ENCODE measurements at places on chromosomes 2 and 18.

DNA sequence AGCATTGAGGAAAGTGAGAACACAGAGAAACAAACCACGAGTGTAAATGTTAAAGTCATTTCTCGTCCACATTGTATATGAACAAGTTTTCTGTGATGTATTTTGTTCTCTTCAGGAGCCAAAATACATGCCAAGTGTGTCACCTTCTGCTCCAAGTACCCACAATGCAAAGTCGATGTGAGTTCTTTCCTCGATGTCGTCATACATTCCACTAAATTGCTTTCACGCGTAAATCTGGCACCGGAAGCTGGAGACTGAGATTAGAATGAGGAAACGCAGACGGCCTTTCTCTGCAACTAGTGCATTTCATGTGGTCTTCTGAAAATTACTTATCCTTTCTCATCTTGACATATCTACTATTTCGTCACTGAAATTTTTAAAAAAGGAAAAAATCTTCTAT, 118.5 kb upstream of the SALL3 start:
- DNase-seq, result no peak

DNA sequence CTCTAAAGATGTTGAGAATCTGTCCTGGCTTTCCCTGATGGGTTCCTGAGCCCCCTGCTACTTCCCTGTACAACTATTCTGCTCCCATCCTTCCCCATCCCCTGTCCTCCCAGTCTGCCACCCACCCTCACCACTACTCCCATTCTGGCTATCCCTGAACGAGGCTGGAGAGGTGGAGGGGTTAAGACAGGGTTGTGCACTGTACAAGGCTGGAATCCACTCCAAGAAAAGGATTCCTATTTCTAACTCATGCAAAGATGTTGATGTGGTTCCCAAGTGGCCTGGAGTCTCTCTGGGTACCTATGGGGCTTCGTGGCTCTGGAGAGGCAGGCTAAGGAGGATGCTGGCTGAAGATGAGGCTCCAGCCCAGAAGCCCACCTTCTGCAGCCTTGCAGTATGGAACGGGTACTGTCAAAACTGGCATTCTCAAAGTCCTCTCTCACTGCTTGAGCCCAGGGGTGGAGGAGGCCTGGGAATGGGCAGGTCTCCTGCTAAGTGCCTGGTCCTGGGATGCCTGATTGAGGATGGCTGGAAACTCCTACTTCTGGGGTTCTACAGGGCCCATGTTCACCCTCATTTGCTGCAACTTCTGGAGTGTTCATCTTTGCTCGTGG, 1.3 kb upstream of the FEV start:
- no peak for DNase-seq

DNA sequence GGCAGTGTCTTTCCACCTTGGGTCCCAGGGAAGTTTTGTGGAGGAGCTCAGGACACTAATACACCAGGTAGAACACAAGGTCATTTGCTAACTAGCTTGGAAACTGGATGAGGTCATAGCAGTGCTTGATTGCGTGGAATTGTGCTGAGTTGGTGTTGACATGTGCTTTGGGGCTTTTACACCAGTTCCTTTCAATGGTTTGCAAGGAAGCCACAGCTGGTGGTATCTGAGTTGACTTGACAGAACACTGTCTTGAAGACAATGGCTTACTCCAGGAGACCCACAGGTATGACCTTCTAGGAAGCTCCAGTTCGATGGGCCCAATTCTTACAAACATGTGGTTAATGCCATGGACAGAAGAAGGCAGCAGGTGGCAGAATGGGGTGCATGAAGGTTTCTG, 5.9 kb downstream of the CTLA4 start:
- DNase-seq, result no peak

DNA sequence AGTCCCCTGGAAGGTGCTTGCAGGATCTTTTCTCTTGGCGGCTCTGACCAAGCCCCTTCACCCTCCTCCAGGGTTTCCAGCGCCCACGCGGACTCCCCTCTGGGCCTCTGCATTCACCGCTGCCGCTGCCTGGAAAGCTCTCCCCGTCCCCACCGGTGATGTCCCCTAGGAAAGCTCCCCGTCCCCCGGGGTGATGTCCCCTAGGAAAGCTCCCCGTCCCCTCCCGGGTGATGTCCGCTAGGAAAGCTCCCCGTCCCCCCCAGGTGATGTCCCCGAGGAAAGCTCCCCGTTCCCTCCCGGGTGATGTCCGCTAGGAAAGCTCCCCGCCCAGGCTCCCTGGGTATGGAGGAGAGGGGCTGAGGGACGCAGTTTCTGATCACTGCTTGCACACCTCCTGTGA, 27.9 kb downstream of the ZAP70 start:
- DNase-seq, result no peak

DNA sequence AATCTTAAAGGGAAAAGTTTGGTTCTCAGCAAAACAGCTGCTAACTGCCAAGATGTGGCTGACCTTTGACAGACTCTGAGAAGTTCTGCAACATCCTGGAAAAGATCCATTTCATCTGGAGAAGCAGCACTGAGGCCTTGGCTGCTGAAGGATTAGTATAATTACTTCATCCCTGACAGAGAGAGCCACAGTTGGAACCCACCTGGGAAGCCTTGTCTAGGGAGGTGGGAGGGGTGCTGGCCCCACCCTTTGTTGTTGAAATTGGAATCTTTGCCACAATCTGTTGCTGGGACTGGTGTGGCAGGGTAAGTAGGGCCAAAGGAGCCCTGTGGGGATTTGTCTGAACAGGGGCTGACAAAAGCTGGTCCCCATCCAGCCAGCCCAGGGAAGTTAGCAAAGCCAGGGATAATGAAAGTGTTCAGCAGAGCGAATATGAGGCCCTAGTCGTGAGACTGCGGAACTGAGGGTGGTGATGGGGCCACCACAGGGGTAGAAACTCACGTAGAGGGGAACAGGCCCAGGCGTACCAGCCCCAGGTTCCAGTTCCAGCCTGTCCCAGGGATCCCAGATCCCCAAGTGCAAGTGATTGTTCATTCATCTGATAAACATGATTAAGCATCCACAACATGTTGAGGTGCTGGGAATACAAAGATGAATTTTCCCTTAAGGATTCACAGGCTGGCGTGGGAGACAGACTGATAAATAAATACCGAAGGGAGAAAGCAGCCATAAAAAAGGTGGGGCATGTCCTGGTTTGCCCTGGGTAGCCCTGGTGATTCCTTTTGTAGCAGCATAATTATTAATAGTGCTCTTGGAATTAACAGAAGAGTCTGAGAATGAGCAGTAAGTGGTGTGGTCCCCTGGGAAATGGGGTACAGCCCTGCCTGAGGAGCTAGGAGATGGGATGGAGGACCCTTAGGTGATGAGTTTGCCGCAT, 60.0 kb downstream of the MYO1B start:
- DNase-seq, result no peak

DNA sequence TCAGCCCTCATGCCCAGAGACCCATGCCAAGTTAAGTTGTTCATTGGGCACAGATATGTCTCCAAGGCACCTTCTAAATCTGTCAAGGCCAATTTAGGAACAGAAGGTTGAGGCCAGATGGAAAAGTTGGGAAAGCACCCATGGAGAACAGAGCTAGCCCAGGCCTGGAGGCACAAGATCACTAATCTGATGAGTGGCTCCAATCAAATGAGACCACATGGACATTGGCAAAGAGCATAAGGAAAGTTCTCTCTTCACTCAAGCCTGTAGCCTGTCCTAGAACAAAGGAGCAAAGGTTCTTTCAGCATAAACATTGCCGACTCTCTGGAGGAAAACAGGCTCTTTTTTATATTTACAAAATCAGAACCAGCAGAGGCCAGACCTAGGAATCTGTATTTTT, 154.8 kb downstream of the RNF152 start:
- DNase-seq, result no peak
